Osteocyte (in vitro differentiated cells): ENCODE measurements at places on chromosomes 5 and 9.
A peak's percentile ranks its signal among the peaks of the same experiment; 100 is the strongest.

- no peak for DNase-seq
Measured at GRCh38 chr5:14946815-14947620, 75.4 kb upstream of the ANKH start.

GRCh38 chr5:78544561-78545201, 103.9 kb downstream of the LHFPL2 start:
- DNase-seq = peak; percentile 62

GRCh38 chr9:105421154-105421553, 26.7 kb upstream of the FSD1L start:
- no peak for DNase-seq

DNA sequence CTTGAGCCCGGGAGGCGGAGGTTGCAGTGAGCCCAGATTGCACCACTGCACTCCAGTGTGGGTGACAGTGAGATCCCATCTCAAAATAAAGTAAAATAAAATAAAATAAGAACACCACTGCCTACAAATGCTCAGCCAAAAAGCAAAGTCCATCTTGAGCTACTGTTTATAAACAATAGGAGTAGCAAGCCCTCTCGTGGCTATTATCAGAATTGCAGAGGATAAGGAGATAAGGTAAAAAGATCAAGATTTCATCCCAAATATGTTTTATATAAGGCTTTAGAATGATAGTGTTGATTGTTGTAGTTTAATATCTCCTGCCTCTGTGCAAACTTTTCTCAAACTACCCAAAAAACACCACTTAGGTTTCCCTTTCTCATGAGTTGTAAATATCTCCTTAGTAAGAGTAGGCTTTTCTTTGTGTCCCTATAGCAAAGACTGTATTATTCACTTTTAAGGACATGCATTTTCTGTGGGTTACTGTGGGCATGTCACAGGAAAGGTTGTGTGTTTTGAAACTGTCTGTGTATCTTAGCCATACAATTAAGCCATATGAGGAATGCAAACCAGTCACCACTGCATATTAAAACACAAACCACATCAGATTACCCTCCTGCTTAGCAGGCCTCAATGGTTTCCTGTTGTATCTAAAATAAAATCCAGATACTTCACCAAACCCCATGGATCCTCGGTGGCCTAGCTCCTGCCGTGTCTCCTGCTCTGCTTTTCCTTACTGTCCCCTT, 31.8 kb upstream of the CKS2 start:
- no peak for DNase-seq

DNA sequence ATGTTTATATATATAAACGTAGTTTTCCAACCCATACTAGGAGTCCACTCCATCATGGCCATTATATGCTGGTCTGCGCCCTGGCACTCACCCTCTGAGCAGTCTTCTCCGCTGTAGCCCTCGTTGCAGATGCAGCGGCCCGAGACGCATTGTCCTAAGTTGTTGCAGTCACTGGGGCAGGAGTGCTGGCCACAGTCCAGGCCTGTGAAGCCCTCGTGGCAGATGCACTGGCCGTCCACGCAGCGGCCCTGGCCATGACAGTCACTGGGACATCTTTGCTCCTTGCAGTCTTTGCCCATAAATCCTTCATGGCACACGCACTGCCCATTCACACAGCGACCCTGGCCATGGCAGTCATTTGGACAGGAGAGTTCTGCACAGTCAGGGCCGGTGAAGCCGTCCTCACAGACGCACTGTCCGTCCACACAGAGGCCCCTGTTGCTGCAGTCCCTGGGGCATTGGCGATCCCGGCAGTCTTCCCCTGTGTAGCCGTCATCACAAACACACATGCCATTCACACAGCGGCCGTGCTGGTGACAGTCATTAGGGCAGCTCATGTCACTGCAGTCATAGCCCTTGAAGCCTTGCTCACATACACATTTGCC, 32.1 kb downstream of the TNC start:
- no peak for DNase-seq

- DNase-seq = no peak
Measured at GRCh38 chr5:176789873-176790615, 20.3 kb upstream of the UNC5A start.

GRCh38 chr5:10534561-10535530, 29.0 kb upstream of the ANKRD33B start:
- DNase-seq = no peak

DNA sequence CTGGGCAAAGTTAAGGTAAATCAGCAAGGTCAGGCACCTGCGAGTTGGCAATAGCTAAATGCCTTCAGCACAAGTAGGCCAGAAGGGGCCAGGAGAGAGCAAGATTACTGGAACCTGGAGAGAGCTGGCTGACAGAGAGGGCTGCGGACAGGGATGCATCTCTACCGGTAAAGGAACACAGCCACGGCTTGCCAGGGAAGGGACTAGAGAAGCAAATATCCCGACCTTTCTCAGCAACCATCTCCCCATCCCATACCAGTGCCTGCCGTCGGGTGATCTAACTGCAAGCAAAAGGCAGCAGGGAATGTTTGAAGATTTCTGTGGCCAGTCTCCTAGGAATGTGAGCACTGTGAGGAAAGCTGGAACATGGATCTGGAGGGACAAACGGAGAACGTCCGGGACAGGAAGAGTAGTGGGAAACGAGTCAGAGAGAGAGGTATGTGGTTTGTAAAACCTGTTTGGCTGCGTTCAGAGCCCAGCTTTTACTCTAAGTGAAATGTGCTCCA, 15.9 kb upstream of the ABLIM3 start:
- no peak for DNase-seq

DNA sequence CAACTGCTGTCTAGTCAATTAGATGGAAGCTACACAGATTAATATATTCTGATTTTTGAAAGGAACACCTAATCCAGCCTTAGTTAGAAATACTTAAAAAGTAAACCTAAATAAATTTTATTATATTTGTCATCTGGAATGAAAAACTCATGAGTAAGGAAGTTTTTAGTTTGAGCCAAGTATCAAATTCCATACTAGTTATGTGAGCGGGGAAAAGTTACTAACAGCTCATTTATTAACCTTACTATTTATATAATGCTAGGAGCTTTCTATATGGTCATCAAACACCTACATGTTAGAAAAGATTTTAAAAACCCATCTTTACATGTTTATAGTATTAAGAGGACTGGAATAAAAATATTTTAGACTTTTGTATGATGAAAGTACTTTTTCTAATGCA, 41.6 kb upstream of the POU5F2 start:
- no peak for DNase-seq

GRCh38 chr5:104612005-104612404, 1049.4 kb upstream of the NUDT12 start:
- DNase-seq = no peak

DNA sequence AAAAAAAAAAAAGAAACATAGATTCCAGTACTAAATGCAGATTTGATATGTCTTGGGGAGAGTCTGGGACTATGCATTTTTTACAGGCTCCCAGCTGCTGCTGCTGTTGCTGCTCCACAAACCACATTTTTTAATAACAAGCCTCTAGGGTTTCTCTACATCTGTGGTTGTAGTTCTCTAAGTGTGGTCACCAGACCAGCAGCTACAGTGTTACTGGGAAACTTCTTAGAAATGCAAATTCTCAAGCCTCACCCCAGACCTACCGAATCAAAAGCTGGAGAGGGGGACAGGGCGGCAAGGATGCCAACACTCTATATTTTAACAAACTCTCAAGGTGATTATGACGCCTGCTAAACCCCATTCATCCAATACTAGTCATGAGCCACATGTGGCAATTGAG, 293.4 kb upstream of the PTGER4 start:
- no peak for DNase-seq

DNA sequence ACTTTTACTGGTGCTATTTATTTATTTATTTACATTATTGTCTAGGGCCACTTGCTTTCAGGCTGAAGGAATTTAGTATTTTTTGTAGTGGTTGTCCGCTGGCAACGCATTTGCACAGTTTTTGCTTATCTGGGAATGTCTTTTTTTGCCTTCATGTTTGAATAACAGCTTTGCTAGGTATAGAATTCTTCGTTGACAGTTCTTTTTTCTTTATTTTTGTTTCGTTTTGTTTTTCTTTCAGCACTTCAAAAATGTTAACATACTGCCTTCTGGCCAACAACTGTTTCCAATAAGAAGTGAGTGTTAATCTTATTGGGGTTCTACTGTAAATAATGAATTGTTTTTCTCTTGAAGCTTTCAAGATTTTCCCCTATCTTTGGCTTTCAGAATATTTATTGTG, 252.7 kb upstream of the TARS1 start:
- no peak for DNase-seq

- DNase-seq = no peak
Measured at GRCh38 chr5:133309166-133309795, 257.5 kb downstream of the HSPA4 start.

- no peak for DNase-seq
Measured at GRCh38 chr5:138844125-138844461, 31.0 kb downstream of the LRRTM2 start.

DNA sequence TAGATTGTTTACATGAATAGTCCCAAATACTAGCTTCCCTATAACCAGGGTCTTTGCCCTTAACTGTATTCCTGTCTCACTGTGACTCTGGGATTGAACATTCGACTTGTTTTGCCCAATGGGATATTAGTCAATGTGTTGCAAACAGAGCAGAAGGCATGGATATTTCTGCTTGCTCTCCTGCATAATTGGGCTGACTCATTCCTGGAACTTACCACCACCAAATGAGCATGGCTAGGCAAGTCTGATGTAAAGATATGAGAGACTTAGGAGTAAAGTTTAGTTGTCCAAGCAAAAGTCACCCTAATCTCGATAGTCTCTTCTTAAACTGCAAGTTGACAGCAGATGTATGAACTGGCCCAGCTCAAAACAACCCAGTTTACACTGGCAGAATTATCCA, 273.5 kb upstream of the CCNG1 start:
- DNase-seq = no peak

- no peak for DNase-seq
Measured at GRCh38 chr9:81822301-81822865, 105.8 kb upstream of the SPATA31D4 start.
